ENCODE measurements at places on chromosomes 2 and 18. TPM values are rescaled to one million over a fixed set of nuclear protein-coding genes. Genes with fewer than 3 reads are reported as not detected.

- no peak for DNase-seq
Observed at GRCh38 chr2:1757567-1757966, 13.3 kb upstream of the PXDN start.

The STRADB gene
- 51.7 TPM for total RNA-seq

DNA sequence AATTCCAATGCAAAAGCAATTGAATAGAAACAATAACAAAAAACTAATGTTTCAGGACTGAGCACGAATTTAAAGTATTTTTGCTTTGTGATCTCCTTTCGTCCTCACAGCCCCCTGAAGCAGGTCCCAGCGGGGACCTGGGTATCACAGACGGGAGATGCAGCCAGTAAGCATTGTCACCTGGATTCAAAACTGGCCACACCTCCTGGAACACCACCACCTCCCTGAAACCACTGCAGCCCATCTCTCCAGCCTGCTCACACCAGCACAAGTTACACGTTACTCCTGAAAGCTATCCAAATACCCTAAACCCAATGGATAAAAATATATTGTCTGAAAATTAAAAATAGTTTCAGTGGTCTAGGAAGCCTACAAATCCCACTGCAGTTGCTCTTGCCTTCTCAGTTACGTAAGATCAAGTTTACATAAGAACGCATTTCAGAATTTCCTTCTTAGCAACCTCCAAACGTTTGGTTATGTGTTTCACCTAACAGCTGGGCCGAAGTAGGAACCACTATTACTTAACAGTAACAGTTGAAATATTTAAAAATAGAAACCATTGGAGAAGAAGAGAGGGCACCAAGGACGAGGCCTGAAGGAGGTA lies 178.0 kb downstream of the HDAC4 start:
- DNase-seq, result no peak

The CDKL4 gene
- total RNA-seq, result 0.10 TPM

GRCh38 chr2:66343259-66343658 lies 91.7 kb upstream of the MEIS1 start:
- DNase-seq, result no peak

- DNase-seq, result no peak
Observed at GRCh38 chr2:218815244-218815637, 16.4 kb downstream of the PRKAG3 start.

- DNase-seq, result no peak
Observed at GRCh38 chr18:79881695-79882094, 69.8 kb downstream of the SLC66A2 start.

- DNase-seq, result no peak
Observed at GRCh38 chr2:203412546-203413331, 84.5 kb downstream of the ABI2 start.

DNA sequence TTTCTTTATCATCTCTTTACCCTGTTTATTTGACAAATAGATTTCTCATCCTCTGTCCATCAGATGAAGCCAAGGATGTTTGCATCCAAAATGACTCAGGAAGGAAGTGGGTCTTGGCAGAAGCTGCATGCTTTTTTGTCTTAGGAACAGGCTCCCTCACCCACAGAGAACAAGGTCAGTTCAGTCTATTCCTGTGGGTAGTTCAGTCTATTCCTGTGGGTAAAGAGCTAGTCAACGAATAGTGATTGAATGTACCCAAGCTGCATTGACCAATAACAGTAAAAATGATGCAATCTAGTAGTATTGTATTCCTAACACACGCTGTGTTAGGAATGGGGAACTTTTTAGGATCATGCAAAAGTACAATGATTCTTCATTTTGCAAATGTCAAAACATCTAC lies 290.8 kb upstream of the TANK start:
- peak; percentile 35 for DNase-seq

- DNase-seq, result no peak
Observed at GRCh38 chr2:26692279-26692896, at the start of gene KCNK3. TSS of gene KCNK3 (plus strand) at chr2:26692722. CDS start at chr2:26692876, 154 bp downstream.

The MC2R gene
- not detected for total RNA-seq

The HK2 gene
- total RNA-seq, result 0.09 TPM

- DNase-seq, result peak; percentile 71
Observed at GRCh38 chr2:31337197-31337596, 77.3 kb downstream of the XDH start.

DNA sequence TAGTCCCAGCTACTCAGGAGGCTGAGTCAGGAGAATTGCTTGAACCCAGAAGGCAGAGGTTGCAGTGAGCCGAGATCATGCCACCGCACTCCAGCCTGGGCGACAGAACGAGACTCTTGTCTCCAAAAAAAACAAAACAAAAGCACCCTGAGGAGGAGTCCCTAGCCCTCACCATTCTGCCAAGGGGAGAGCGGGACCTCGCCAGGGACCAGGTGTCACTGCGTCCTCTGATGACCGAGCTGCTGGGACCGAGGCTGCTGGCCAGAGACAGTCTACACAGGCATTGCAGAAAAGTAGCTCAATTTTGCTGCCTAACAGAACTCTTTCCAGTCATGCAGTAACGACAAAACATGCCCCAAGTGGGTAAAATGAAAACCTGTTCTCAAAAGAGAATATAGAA lies 18.4 kb downstream of the NCK2 start:
- no peak for DNase-seq

DNA sequence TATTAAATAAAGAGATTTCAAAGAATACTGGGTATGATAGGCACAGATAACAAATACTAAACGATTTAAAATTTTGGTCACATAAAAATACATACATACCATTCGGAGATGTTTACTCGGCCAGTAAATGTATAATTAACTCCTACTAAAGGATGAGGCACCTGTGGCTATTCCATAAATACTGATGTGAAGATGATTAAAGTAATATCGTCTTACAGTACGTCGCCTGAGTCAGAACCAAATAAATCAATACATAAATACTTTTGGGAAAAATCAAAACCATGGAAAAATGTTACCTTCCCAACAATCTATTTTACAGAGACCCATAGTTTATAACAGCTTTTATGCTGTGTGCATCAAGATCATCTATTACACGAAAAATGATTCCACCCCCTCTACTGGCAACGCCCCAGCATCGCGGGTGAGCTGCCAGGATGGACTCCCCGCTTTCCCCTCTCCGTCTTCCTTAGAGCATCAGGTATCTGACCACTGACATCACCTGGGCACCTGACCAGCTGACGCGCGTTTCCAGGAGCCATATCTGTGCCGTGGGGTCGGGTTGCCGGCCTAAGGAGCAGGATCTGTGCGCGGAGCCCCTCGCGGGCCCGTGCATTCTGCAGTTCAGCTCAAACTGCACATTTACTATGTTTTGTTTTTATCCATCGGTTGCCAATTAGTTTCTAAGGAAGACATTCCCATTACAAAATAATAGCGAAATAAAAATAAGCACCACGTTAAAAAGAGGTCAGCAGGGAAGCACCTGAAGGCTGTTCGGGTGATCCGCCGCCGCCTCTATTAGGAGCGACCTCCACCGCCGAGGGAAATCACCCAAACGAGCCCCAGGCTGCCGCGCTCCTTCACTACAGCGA lies 901 bp downstream of the ICA1L start:
- peak; percentile 65 for DNase-seq

The CYTIP gene
- total RNA-seq, result not detected

- no peak for DNase-seq
Observed at GRCh38 chr2:176174824-176175708, 13.4 kb upstream of the HOXD1 start.

The CDH19 gene
- not detected for total RNA-seq

- no peak for DNase-seq
Observed at GRCh38 chr18:24809173-24809950, 348.9 kb downstream of the HRH4 start.

GRCh38 chr2:177541258-177541991 lies 148.9 kb downstream of the AGPS start:
- no peak for DNase-seq

GRCh38 chr2:67663776-67664175 lies 266.6 kb downstream of the ETAA1 start:
- no peak for DNase-seq

The CHRNA1 gene
- total RNA-seq, result not detected
